Vagina (tissue), 2 donors: ENCODE measurements at places on chromosomes 3 and 15.

GRCh38 chr3:46090161-46090591 is 62.9 kb upstream of the XCR1 start:
- DNase-seq = no peak

- DNase-seq = no peak
Measured at GRCh38 chr3:76888856-76889255, 151.0 kb upstream of the ROBO2 start.

- DNase-seq = no peak
Measured at GRCh38 chr3:197504641-197505121, 51.1 kb downstream of the BDH1 start.

GRCh38 chr3:106124818-106125217 is 256.0 kb upstream of the CBLB start:
- DNase-seq = no peak

DNA sequence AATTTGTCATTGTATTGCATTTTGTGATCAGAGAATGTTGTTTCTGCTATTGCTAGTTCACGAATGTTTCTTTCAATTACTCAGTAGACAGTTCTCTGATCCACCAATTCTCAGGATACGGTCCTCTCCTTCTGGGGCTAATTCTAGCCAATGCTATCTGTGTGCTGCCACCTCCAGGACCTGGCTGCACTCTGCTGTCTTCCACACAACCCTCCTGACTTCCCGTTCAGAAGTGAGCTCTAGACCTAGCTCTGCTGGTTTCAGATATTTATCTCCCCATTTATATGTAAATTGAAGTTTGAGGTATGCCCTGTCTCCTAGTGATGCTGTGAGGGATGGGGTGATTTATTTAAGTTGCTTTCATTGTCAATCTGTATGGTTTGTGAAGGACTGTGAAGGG is 21.7 kb upstream of the UBL7 start:
- DNase-seq = no peak

DNA sequence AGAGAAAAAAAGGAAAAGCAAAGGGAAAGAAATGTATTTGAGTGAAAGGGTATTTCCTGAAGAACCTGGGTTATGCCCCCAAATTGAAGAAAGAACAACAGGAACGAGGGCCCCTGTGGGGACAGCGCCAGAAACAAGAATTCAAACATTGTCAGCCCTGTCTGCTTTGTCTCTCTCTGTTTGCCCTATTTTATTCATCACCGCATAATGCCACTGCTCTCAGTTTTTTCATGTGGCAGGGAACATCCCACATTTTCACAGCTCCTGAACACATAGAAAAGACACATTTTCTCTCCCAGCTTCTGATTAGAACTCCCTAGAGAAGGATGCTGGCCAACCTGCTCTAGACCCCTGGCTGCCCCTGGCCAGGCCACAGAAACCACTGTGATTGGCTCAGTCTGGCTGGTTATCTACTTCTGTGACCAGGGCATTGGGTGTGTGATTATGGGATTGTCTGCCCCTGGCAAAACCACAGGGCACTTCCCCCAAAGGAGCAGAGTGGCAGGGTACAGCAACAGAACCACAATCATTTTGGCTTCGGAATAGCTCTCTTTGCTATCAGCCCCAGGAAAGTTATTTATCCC is 31.3 kb upstream of the CCDC54 start:
- DNase-seq = no peak

- DNase-seq = no peak
Measured at GRCh38 chr15:68646156-68646555, 67.4 kb downstream of the CORO2B start.

DNA sequence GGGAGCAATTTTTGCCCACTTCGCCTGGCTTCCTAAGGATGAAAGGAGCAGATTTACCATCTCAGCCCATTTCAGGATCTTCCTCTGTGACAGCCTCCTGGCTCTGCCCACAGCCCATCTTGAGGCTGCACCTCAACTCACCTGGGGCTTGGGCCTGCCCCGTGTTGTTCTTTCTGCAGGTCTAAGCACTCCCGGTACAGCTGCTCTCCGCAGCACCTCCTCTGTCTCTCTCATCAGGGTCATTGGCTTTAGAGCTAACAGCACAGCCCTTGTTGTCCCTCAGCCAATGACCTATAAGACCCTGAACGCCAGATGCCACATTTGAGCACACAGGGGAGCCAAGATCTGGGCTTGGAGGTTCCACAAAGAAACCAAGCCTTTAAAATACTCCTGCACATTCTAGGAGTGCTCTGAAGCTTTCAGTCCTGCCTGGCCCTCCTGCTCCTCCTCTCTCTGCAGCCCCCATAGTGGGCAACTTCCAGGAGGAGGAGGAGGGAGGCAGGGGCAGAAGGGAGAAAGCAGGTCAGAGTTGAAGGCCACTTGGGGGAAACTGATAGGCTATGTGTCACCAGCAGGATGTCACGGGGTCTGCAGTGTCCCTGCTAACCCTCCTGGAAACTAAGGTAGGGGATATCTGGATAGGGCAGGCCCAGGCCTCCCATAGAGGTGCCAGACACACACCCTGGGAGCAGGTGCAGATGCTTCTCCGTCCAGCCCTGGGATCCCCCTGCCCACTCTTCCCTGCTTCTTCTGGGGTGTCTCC is 115.6 kb downstream of the ETFA start:
- DNase-seq = no peak

DNA sequence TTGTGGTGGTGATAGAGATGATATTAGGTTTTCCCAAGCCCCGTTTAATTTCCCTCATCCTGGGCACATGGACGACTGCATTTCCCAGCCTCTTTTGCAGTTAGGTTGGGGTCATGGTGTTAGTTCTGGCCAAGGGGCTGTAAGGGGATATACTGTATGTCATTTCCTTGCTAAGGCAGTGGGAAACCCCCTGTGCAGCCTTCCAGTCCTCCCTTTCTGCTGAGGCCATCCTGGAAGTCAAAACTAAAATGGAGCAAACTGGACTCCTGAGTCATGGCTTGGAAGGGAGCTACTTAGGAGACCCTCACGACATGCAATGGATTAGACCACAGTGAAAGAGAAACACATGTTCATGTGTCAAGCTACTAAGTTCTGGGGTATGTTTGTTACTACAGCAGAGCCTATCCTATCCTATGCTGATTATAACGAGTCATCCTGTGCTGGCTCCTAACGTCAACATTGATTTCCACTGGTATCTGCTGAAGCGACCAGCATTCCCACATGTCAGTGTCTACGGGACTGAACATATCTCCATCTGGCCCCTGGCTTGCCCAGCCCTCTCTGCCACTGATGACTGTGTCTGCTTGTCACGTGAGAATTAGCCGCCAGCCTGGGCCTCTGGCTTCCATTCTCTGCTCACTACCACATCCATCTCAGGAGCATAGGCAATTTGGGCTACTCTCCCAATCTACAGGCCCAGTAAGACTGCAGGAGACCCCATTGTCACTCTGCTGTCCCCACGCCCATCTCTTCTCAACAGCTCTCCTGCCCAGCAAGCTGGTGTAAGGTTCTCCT is 85.6 kb upstream of the MEF2A start:
- DNase-seq = no peak

DNA sequence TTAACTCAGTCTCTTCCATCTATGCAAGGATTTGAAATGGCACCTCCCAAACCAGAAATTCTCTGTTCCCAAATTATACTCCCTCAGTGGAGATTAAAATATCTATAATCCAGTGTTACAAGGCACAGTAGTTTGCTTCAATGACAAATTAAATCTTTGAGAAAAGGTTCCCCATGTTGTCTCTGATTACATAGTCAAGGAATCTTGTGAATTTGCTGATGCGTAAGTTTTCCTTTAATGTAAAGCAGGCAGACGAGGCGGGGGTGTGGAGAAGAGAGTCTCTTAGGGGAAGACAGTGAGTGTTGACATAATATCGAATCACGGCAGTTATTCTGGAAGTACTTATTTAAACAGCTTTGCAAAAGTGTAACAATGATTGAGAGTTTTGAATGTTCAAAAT is 236.4 kb upstream of the RARB start:
- DNase-seq = no peak

DNA sequence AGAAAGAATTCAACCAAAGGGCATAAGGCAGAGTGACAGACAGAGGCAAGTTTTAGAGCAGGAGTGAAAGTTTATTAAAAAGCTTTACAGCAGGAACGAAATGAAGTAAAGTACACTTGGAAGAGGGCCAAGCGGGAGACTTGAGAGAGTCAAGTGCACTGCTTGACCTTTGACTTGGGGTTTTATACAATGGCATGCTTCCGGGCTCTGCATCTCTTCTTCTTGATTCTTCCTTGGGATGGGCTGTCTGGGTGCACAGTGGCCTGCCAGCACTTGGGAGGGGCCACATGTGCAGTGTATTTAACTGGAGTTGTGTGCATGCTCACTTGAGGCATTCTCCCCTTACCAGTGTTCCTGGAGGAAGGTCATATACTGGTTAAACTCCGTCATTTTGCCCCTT is 30.4 kb upstream of the KLHL25 start:
- no peak for DNase-seq

DNA sequence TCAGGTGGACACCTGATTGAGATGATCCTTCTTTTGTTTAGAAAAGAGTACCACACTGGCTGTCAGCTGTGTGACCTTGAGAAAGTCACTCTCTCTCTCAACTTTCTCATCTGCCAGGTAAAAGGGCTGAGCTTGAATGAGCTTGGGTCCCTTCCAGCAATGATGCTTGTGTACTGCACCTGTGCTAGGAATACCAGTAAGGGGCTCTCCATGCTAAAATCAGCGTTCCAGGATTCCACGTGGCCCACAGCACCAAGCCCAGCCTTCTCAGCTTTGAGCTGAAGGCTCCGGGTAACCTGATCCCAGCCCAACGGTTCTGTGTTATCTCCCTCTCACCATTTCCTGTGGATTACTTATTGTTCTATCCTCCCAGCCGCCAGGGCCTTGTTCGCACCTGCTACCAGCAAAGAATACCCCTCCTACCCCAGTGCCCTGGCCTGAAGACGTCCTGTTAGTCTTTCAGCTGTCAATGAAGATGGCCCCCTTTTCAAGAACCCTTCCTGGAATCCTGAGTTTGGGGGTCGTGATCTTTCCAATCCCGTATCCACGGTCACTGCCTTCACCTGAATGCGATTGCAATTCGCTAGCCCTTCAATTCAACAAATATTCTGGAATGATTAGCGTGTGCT is 54.2 kb upstream of the CGNL1 start:
- no peak for DNase-seq

DNA sequence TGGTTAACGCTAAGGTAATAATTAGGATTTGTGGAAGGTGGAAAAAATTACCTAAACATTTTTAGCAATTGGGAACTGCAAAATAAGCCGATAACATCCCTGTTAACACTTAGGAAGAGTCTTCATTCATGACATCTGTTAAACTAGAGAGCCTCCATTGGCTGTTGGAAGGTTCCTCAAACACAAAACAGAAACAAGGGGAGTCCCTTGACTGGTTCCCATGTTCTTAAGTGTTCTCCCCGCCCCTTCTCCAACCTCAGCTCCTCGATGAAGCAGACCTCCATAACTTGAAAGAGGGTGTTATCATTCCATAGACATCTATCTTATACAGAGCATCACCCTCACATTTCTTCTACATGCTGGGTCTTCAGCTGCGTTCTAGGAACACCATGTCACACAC is 2.5 kb downstream of the SLC22A13 start:
- no peak for DNase-seq

GRCh38 chr15:62439543-62440016 is 274.5 kb upstream of the C2CD4B start:
- no peak for DNase-seq

- DNase-seq = no peak
Measured at GRCh38 chr3:89521328-89521727, 413.9 kb downstream of the EPHA3 start.

- no peak for DNase-seq
Measured at GRCh38 chr15:96333131-96334016, 2.9 kb downstream of the NR2F2 start.

GRCh38 chr3:143081844-143082778 is 37.5 kb upstream of the CHST2 start:
- DNase-seq = no peak

DNA sequence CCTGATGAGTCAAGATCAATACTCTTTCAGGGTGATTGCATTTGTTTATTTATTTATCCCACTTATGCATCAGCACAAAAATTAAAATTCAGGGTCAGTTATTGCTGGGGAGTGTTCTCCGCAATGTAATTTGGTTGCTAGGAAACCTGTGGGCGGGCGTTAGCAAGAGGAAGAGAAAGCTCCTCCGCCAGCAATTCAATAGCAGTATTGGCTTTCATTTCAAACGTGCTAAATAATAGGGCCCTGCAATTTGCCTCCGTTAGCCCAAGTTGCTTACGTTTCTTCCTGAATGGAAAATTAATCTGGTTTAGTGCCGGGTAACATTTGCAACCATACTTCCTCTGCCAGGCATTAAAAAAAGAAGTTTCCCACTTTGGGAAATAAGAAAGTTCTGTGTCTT is 35.5 kb upstream of the PLCL2 start:
- DNase-seq = no peak

- DNase-seq = no peak
Measured at GRCh38 chr3:196708467-196708866, 3.6 kb downstream of the CEP19 start.

DNA sequence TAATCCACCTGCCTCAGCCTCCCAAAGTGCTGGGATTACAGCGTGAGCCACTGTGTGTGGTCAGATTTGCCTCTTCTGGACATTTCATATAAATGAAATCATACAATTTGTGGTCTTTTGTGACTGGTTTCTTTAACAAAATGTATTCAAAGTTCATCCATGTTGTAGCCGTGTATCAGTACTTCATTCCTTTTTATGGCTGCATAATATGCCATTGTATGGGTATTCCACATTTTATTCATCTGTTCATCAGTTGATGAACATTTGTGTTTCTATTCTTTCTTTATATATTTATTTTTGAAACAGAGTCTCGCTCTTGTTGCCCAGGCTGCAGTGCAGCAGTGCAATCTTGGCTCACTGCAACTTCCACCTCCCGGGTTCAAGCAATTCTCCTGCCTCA is 25.8 kb downstream of the WDR76 start:
- no peak for DNase-seq

DNA sequence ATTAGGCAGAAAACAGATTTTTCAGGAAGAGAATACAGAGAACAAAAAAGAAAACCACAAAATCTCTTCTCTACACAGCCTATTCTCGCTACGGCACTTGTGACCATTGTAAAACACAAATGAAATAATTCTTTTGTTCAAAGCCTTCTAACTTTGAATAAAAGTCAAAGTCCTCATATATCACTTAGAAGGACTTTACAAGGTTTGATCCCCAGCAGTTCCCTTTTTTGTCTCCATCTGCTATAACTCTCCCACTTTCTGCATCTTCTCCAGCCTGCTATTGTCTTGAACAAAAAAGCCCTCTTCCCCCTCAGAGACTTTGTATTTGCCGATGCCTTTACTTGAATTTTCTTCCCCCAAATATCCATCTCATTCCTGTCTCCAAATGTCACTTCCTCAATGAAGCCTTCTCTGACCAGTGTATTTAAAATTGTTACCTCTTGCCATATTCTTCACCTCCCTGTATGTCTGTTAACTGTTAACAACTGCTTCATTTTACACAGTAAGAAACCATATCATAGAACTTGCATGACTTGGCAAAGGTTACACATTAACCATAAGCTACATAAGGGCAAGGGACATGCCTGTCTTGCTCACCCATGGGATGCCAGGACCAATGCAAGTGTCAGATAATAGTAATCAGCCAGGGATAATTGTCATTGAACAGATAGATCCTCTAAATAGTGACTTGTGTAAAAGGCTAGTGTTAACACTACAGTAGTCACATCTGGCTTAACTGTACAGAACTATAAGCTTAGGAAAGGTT is 122.4 kb downstream of the CBLB start:
- DNase-seq = no peak

- DNase-seq = no peak
Measured at GRCh38 chr15:28915041-28915810, 29.5 kb downstream of the APBA2 start.

GRCh38 chr3:13308380-13308801 is 111.7 kb downstream of the NUP210 start:
- no peak for DNase-seq
